ENCODE measurements at places on chromosomes 2 and 18.

GRCh38 chr18:42929181-42929580 is 186.3 kb downstream of the RIT2 start:
- no peak for DNase-seq

DNA sequence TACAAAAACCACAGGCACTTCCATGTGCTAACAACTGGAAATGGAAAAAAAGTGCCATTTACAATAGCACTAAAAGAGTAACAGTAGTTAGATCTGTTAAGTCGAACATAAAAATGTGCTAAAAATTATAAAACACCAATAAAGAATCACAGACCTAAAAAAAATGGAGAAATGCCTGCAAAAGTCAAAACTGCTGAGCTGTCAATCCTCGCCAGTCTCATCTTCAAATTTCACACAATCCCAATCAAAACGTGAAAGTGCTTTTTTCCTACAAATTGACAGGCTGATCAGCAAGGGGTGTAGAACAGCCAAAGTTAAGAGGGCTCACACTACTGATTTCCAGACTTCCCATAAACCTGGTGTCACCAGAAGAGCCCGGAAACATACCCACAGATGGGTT is 53.2 kb downstream of the ANO7 start:
- DNase-seq = no peak

DNA sequence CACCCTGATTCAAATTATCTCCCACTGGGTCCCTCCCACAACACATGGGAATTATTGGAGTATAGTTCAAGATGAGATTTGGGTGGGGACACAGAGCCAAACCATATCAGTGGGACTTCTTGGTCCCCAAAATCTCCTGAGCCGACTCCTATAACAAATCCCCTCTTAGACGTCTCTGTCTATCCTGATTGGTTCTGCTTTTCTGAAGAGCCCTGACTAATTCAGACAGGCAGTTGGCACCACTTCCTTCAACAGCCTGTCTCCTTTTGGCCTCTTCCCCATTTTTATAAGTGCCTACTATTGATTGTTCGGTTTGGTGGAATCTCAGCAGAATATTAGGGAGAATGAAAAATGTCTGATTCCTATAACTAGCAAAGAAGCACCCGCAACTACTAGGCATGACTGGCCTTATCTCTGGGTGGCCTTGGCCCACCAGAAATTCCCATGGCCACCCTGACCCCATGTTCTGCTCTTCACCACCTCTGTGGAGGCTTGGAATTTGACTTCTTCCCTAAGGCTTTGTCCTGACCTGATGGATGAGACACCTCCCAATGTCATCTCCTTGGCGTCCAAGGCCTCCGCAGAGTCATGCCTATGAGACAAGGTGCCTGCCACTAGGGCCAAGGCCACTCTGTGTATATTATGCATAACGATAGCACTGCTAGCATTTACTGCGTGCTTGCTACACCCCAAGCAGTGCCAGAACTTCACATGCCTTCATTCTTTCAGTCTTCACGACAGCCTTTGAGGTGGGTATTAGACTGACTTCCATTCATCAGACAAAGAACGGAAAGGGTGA is 218.9 kb upstream of the COPS8 start:
- no peak for DNase-seq

DNA sequence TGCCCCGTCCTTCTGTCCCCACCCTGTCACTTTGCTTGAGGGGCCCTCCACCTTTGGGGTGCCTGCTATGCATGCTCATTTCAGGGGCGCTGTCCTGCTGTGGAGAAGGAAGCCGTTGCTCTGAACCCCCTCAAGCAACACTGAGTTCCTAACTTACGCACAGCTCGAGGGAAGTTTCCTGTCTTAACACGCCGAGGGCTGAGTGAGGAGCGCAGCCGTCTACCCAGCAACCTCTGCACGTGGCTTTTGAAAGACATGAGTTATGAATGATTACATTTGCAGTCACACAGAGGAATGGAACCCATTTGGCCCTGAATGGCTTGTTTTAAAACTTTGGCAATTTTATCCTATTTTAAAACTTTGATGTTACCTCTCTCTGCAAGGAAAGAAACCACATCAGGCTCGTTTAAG is 14.0 kb downstream of the RAMP1 start:
- DNase-seq = no peak

GRCh38 chr2:219388907-219389156 is 1.1 kb upstream of the DNPEP start:
- DNase-seq = no peak

DNA sequence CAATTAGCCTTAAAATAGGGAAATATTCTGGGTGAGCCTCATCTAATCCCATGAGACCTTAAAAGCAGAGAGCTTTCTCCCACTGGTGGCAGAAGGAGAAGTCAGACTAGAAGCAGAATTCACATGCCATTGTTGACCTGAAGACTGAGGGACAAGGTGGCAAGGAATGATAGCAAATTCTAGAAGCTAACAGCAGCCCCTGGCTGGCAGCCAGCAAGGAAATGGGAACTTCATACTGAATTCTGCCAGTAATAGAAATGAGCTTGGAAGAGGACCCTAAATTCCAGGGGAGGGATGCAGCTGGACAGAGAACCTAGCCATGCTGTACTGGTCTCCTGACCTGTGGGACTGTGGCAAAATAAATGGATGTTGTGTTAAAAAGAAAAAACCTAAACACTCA is 19.5 kb downstream of the B3GNT7 start:
- DNase-seq = no peak

DNA sequence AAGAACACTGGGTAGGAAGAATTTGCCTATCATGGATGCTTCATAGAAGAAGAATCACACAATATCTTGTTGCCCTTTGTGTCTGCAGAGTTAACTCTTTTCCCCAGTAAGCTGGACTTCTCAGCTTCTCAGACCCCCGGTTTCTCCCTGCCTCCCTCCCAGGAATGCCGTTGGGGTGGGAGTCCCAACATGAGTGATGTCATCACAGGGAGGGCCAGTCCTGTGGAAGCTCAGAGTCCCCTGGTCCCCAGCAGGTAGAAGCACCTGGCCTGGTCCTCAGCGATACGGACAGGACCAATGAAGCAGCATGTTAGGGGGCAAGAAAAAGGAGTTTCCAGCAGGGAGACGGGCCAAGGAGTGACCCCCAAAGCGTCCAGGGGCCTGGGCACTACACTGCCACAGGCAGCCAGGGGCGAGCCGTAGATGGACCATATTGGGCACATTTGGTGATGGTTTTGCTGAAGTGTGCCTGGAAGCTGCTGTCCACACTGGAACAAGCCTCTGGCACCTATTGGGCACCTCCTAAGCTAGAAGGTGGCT is 235.9 kb upstream of the SMAD2 start:
- no peak for DNase-seq

DNA sequence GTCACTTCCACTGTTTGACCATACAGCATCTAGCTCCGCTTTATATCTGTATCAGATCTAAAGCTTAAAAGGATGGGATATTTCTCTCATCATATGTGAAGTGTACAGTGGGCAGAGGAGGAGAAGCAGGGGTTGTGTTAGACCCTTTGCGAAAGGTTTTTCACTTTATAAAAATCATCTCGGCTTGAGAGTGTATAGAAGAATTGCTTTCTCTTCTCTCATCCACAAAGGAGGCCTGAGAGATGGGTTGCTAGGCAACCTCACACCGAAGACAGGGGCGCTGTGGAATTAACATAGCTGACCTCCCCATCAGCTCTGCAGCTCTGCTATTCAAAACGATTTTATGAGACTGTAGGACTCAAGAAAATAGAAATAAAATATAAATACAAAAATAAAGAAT is 70.2 kb upstream of the GALNT3 start:
- DNase-seq = no peak

GRCh38 chr2:65969161-65969560 is 465.8 kb upstream of the MEIS1 start:
- DNase-seq = no peak

DNA sequence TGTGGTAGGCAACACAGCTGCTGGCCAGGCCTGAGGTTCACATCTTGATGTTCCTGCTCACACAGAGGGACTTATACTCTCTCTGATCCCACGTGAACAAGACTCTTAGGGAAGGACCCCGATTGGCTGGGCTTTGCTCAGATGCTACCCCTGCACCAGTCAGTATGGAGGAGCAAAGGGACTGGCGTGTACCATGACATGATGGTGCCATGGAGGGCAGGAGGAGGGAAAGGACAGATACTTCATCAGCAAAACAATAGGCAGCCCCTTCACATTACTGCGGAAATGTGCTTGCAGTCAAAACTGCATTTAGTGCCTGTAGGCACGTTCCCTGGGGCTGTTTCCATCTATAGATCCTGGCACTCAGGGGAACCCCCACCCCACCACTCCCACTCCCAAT is 42.7 kb downstream of the ZFP36L2 start:
- DNase-seq = no peak

GRCh38 chr2:175282300-175282699 is 100.8 kb upstream of the ATP5MC3 start:
- DNase-seq = no peak

DNA sequence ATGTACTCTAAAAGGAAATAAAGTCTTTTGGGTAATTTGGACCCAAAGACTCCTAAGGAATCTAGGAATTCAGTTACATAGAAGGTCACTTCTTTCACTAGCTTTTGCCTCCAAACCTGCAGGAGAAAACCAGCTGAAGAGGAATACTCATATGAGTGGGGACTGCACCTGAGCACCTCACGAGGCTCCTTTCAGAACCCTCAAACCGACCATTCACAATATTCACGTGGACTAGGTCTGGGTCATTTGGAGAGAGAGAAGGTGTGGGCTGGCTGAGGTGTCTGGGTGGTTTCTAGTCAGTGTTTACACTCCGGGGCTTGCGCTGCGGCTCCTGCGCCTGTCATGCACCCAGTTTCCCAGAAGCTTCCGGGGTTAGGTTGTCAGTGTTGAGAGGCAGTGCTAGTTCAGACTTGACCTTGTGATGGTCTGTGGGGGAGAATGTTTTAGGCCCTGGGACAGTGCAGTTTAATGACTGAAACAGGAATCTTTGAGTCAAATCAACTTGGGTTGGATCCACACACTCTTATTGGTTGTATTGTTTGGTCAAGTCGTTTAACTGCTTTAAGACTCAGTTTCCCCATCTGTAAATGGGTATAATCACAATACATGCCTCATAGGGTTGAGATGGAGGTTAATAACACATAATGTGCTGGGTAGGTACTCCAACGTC is 78.4 kb downstream of the LIMS1 start:
- DNase-seq = no peak

DNA sequence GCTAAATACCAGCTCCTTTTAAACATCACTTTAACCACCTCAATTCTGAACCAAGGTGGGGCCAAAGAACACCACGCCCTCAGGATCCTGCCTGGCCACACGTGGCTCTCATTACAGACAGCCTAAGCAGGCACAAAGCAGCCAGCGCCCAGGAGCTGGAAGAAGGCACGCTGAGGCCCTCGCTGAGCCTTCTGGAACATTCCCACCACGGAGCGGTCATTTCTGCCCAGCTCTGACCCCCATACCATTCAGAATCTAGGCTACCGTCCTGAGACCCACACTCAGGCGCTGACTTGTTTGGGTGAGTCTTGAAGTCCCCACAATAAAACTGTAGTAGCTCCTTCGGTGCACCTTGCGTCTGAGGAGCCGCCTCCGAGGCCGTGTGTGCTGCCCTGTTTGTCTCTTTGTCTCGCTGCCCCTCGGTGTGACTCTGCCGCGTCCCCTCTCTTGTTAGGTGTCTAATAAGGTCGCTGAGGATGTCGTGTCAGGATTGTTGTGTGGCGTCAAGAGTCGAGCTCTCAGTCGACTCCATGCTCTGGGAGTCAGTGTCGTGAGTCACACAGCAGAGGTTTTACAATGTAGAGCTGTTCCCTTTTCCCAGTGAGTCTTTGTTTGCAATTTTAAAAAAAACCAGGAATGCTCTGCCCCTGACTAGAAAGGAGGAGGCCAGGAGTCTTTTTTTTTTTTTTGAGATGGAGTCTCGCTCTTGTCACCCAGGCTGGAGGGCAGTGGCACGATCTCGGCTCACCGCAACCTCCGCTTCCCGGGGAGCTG is 242.4 kb downstream of the KLHL29 start:
- DNase-seq = peak; percentile 27

DNA sequence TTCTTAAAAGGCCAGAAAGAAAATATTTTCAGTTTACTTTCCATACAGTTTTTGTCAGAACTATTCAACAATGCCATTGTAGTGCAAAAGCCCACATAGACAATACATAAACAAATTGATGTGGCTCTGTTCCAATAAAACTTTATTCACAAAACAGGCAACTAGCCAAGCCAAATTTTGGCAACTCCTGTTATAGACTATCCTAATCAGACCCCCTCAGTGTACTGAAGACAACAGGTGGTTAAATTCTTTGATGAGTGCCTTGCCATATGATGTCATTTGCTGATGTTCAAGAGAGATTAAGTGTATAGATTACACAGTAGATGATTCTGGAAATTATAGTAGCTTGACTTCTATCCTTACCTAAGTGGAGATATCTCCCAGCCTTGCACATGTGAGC is 83.4 kb downstream of the FANCL start:
- no peak for DNase-seq

DNA sequence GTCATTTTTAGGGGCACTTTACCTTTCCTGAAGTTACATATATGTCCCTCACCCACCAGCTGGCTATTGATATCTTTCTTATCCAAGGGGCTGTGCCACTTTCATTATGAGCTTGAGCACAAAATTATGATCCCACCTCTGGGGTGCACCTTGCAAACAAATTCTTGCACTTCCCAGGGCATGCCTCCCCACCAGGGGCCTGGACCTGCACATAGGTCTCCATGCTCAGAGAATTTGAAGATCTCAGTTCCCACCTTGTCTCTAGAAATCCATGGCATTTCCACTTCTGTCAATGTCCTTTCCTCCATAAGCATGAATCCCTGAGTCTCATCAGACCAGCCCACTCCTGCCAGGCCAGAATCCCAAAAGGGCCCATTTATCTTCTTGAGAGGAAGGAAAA is 449.1 kb upstream of the REG3G start:
- DNase-seq = no peak

DNA sequence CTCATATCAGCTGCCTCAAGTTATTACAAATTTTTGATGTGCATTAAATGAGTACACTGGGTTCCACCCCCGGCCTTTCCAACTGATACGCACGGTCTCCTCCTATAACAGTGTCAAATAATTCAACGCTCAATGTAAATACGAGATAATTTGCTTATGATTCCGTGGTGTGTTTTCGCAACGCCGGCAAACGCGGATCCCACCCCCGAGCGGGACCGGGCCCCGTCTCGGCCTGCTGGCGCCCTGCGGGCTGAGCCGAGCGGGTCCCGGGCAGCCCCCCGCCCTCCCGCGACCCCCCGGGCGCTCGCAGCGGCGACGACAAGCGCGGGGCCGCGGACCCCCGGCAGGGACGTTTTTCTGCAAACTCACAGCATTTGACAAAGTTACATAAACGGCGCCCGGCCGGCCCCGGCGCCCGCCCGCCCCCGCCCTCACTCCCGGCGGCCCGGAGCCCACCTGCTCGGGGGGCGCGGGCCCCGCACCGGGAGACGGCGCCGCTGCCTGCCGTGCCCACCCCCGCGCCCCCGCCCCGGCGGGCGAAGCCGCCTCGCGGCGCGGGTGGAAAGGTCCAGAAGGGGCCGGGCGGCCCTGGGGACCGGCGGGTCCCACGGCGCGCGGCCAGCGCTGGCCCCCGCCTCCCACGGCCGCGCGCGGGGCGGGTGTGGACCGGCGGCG is 762 bp downstream of the HDAC4 start:
- DNase-seq = no peak

DNA sequence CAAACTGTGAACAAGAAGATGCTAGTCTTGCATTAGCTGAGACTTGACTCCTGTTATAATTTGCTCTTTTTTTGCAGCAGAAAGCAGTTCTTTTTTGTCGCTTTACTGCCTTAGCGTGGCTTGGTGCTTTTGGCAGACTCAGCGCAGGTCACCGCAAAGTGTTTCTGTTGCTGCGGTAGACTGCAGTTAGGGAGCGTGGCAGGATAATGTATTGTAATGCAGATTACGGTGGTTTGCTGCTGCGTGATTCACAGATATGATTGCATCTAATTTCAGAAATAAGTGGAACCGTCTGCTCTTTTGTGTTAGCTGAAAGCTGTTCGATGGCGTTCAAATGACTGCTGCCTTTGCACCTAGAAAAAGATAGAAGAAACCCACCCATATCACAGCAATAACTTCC is 131.6 kb upstream of the SATB2 start:
- DNase-seq = no peak

Data from Right ventricle myocardium superior (tissue), 1 donor.